ENCODE measurements at places on chromosomes 3 and 15. TPM values are rescaled to one million over a fixed set of nuclear protein-coding genes. Genes with fewer than 3 reads are reported as not detected.

GRCh38 chr3:196927571-196928453, 14.5 kb downstream of the NCBP2 start:
- H3K36me3 ChIP-seq = peaks cover 66% of the 10 kb centered on the region
- H3K4me3 ChIP-seq = no peak overlapping the region
- no peaks in the 10 kb centered on the region for H3K27me3 ChIP-seq
- H3K4me1 ChIP-seq = no peaks in the 10 kb centered on the region
- DNase-seq = no peak

GRCh38 chr15:100020189-100020588, 287.0 kb upstream of the LYSMD4 start:
- peaks cover 4% of the 10 kb centered on the region for H3K4me1 ChIP-seq
- H3K36me3 ChIP-seq = no peaks in the 10 kb centered on the region
- H3K4me3 ChIP-seq = no peak overlapping the region
- peak; percentile 92 for DNase-seq

- no peaks in the 10 kb centered on the region for H3K27me3 ChIP-seq
- no peaks in the 10 kb centered on the region for H3K36me3 ChIP-seq
- H3K4me1 ChIP-seq = no peaks in the 10 kb centered on the region
- no peak overlapping the region for H3K4me3 ChIP-seq
These were observed 154.3 kb downstream of the KCNMB2 start for GRCh38 chr3:178690571-178690970.

GRCh38 chr15:53950572-53950971, 27.7 kb upstream of the UNC13C start:
- no peak overlapping the region for H3K4me3 ChIP-seq
- H3K27ac ChIP-seq = no peak overlapping the region

DNA sequence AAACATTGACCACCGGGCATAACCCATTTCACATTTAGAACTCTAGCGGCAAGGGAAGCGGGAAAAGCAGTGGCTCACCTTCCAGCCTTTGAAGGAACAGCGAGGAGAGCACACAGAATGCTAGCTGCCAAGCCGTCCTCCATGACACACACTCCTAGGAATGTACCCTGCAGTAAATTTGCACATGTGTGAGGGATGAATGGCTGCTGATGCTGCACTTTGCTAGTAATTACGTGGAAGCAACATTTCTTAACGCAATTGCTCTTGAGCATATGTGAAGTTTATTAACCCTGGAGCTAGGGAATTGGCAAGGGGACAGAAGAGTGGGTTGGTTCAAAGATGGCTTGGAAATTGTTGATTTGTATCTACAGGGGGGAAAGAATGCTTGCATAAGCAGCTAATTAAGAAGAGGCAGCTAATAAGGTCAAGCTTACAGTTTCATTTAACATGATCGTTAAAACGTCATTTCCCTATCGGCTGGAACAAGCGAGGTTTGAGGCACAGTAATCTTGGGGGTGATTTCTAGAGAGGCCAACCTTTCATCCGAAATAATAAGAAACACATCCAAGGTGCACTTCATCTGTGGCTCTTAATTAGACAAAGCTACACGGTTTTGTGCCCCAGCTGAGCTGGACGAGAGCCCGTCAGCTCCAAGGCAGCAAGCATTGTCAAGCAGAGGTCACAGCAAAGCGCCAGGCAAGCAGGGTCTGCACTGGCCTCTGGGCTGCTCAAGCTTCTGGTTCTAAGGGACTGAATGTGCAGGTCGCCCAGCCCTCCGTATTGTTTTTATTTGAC, 123.4 kb downstream of the CHSY1 start:
- peaks cover 3% of the 10 kb centered on the region for H3K4me1 ChIP-seq
- no peak overlapping the region for H3K4me3 ChIP-seq
- peak; percentile 45 for DNase-seq

DNA sequence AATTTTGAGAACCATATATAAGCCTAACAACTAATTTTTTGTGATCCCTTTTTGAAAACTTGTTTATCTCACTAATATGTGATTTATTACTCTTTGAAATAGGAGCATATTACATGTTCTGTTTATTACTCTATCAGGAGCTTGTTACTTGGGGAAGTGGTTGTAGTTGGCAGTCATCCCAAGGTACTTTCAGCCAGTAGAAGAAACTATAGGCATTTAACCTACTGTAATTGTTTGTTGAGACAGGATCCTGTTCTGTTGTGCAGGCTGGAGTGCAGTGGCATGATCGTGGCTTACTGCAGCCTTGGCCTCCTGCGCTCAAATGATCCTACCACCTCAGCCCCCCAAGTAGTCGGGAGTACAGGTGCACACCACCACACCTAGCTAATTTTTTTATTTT, 195.6 kb downstream of the TCF12 start:
- DNase-seq = no peak
- H3K36me3 ChIP-seq = peaks cover 4% of the 10 kb centered on the region
- H3K27me3 ChIP-seq = no peaks in the 10 kb centered on the region
- peaks cover 5% of the 10 kb centered on the region for H3K4me1 ChIP-seq
- no peak overlapping the region for H3K27ac ChIP-seq

GRCh38 chr15:30941520-30941919, 37.8 kb downstream of the FAN1 start:
- no peak overlapping the region for H3K27ac ChIP-seq
- no peak overlapping the region for H3K4me3 ChIP-seq
- H3K27me3 ChIP-seq = no peaks in the 10 kb centered on the region
- no peaks in the 10 kb centered on the region for H3K4me1 ChIP-seq
- peaks cover 86% of the 10 kb centered on the region for H3K36me3 ChIP-seq

DNA sequence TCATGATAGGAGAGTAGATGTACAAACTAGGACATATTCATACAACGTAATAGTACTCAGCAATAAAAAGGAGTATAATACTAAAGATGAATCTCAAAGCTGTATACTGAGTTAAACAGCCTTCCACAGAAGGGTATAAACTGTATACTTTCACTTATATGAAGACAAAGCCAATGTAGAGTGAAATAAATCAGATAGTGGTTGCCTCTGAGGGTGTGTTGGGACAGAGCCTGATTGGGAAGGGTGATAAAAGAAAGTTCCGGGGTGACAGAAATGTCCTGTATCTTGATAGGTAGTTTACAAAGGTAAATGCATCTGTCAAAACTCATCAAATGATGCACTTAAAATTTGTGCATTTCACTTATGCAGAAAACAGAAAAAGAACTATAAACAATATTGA, 122.5 kb downstream of the ADAM10 start:
- H3K27ac ChIP-seq = no peak overlapping the region
- no peak for DNase-seq
- H3K4me3 ChIP-seq = no peak overlapping the region
- no peaks in the 10 kb centered on the region for H3K27me3 ChIP-seq

DNA sequence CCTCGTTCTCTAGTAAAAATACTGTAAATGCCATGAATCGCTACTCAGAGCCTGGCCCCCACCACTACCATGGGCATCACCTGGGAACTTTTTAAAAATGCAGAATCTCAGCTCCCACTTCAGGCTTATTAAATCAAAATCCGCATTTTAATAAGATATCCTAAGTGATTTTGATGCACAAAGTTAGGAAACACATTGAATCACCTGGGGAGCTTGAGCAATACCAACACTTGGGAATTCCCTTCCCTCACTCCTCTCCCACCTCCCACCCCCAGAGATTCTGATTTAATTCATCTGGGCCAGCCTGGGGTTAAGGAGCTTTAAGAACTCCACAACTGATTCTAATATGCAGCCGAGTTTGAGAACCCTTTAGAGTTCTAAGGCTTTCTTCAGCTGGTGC, 26.8 kb downstream of the RLBP1 start:
- peaks cover 11% of the 10 kb centered on the region for H3K36me3 ChIP-seq
- H3K27ac ChIP-seq = no peak overlapping the region
- H3K4me1 ChIP-seq = peaks cover 25% of the 10 kb centered on the region
- no peak overlapping the region for H3K4me3 ChIP-seq
- H3K27me3 ChIP-seq = no peaks in the 10 kb centered on the region

- DNase-seq = no peak
- H3K4me3 ChIP-seq = no peak overlapping the region
These were observed 47.6 kb downstream of the ARIH1 start for GRCh38 chr15:72521682-72522081.

DNA sequence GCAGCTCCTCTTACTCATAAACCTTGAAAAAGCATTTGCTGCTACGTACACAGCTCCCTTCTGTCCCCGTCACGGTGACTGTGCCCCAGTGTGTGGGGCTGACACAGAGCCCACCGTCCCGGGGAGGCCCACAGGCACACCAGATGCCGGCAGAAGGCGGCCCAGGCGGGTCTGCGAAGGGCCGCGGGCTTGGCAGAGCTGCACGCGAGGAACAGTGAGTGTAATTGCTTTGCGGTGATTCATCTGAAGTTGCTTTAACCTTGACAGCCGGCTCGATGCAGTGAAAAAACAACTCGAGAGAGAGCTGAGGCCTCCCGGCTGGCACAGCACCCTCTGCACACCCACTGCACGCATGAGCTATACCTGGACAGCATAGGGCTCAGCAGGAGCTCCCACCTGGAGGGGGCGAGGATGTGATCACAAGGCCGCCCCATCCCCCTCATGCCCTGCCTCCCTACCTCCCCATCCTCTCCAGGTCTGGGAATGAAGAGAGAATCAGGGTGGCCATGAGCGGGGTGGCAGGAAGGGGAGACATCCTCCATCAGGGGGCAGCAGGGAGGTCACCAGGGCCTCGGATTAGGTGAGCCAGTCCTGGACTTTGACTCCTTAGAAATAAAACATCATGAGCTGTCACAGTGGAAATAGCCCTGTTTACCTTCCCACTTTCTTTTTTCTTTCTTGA, 172.7 kb downstream of the MEGF11 start:
- DNase-seq = peak; percentile 86
- H3K27ac ChIP-seq = no peak overlapping the region
- H3K27me3 ChIP-seq = no peaks in the 10 kb centered on the region
- no peaks in the 10 kb centered on the region for H3K4me1 ChIP-seq

DNA sequence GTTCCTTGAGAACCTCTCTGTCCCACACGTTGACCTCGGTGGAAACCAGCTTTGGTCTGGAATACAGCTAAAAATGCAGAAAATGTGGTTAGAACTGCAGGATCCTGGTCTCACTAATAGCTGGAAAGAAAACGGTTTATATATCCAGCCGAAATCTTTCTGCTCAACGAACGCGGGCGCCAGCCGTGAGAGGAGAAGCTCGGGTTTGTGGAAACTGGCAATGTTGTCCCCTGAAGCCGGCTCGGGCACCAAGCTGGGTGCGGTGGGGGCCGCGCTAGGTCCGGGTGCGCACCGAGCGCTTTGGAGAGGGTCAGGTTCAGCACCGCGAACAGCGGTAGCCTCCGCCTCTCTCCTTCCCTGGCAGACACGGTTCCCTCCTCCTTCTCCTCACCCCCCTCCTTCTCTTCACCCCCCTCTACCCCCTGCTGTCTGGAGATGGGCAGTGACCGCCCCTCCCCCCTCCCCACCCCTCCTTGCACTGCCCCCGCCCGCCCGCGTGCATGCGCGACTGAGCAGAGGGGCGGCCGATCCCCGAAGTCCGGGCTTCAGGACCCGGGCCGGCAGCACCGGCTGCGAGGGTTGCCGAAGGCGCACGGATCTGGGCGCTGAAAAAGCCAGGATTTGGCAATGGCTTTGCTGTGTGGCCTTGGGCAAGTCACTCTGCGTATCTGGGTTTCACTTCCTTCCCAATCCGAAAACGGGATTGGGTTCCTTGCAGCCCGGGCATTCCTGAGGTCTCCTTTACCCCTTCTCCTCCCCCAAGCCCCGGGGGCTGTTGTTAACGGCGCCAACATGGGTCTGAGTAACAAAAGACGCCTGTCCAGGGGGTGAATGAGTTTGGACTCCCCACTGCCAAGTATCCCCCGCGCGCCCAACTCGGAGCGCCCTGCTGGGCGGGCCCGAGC, at the start of gene SKOR1:
Gene SKOR1, plus strand, starts transcription at position 534 of the 905 bp plus-strand sequence. Its CDS starts 94 bp downstream, at position 628.
- no peak within 1 kb of the TSS for H3K27ac ChIP-seq
- peaks cover 9% of the 10 kb centered on the region for H3K4me1 ChIP-seq
- no peaks in the 10 kb centered on the region for H3K36me3 ChIP-seq
- H3K27me3 ChIP-seq = peaks cover 100% of the 10 kb centered on the region
- peak; percentile 89 for DNase-seq

- H3K4me3 ChIP-seq = peak overlapping the region; percentile 65
- no peaks in the 10 kb centered on the region for H3K4me1 ChIP-seq
- no peak overlapping the region for H3K27ac ChIP-seq
- peak; percentile 75 for DNase-seq
- no peaks in the 10 kb centered on the region for H3K36me3 ChIP-seq
- H3K27me3 ChIP-seq = peaks cover 70% of the 10 kb centered on the region
These were observed 9.6 kb downstream of the CLEC3B start for GRCh38 chr3:45035441-45036301.

The UBE3A gene
- 83.5 TPM for total RNA-seq

The ESYT3 gene
- total RNA-seq = 6.8 TPM

The FGF7 gene
- total RNA-seq = not detected
